Stimulated activated CD8-positive, alpha-beta memory T cell treated with anti-CD3 and anti-CD28 coated beads, Interleukin-4, amount 100 ng/mL, for 1 hour (primary cell): ENCODE measurements at places on chromosomes 1 and 21.

- DNase-seq: no peak
These were observed 158.8 kb downstream of the URB2 start for GRCh38 chr1:229784834-229785233.

GRCh38 chr1:216836316-216836715 lies 113.1 kb upstream of the ESRRG start:
- no peak for DNase-seq

DNA sequence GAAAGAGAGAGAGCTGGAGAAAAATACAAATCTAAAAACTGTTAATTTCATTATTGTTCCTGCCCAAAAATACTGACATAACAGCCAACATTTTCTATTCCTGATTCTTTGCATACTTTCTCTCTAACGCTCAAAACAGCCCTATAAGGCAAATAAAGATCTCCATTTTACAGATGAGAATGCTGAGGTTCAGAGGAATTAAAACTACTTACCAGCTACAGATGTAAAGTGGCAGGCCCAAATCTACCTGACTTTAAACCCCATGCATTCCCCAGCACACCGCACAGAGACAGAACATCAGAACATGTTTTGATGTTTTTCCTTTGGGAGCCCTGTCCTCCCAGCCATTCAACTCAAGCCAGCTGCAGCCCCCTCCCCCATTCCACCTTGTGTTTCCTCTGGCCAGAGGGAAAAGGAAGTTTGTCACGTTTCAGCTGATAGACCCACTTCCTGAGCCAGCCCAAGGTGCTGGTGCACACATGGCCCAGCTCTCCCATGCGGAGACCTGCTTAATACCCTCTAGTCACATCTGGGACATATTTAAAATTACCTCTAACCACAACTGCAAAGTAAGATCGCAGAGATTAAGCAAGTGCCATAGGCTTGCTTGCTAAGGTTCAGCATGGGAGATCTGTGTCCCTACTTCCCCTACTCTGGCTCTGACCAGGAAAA lies 133.1 kb upstream of the NFIA start:
- DNase-seq: no peak

DNA sequence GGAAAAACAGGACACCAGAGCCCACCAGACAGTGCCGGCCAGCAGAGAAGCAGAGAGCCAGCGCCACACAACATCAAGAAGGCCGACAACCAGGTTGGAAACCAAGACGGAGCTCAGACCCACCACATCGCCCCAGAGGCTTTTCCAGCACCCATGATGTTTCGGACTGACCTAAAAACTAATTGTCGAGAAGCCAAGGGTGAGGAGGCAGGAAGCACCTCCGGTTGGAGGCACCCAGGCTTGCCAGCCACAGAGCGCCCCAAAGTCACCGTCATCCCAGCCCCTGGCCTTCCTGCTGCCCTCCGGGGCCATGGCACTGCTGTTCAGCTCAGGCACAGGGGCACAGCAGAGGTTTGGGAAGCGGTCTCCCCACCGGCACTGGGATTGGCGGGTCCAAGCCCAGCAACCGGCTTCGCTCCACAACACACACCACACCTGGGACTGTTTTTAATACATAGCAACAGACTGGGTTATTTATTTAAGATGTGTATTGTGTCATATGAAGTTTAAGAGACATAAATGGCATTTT lies 67.2 kb downstream of the SLC37A1 start:
- DNase-seq: no peak

- no peak for DNase-seq
These were observed 7.8 kb upstream of the P3R3URF start for GRCh38 chr1:46183926-46184557.

DNA sequence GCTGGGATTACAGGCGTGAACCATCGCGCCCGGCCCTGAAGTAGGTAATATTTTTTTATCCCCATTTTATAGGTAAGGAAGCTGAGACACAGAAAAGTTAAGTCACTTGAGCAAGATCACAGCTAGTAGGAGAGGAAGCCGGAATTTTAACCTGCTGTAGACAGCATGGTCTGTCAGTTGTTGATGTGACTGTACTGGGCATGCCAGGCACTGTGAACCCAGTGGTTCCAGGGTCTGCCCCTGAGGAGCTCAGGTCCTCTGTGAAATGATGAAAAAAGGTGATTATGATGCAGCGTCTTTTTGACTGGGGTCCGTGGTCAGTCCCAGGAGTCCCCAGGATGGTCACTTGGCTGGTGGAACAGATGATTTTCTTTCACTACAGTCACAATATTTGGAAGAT lies 16.7 kb upstream of the FABP3 start:
- DNase-seq: no peak

DNA sequence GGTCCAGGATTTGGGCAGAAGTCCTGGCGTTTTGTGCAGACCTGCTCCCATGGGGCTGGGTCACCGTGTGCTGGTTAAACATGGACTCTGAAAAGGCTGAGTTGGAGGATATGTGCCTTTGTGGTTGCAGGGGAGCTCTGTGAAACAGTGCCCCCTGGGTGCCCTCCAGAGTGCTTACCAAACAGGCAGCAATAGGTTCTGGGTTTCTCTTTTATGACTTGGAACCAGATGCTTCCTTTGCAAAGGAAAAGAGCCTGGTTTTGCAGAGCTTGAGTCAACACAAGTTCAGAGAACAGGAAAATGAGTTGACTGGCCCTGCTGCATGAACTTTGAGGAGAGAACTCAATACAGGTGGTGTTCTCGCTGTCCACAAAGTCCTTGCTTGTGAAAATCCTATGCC lies 288.9 kb downstream of the TM2D1 start:
- DNase-seq: no peak

GRCh38 chr1:22709227-22709626 lies 1.4 kb upstream of the EPHB2 start:
- DNase-seq: no peak

DNA sequence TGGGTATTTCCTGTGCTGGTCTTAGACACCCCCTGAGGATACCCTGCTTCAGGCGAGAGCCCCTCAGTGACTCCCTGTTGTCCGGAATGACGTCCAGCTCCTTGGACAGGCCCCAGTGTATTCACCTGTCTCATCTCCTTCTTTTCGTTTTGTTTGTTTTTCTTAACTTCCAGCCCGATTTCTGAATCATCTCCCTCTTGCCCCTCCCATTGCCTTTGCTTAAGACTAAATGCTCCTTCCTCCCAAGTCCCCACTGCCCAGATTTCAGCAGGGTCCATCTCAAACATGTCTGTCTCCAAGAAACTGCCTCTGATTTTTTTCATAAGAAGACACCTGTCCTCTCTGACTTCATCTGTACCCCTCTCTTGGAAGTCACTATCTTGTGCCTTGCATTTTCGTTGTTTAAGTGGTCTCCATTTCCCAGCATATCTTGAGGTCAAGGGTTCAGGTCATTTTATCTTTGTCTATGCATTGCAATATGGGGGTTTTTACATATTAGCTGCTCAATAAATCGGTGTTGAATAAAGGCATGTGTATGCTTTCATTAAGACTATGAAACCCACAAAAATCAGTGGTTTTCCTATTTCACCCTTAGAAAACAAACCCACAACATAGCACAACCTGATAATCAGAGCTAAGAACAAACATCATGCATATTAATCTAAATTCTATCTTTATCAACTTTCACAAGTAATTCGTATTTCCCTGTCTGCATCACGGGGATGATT lies 58.4 kb upstream of the LGALS8 start:
- DNase-seq: no peak

GRCh38 chr1:174556392-174556791 lies 108.6 kb downstream of the GPR52 start:
- no peak for DNase-seq

- peak; percentile 58 for DNase-seq
These were observed 8.0 kb upstream of the COL6A1 start for GRCh38 chr21:45973475-45974072.

GRCh38 chr1:233844692-233845091 lies 59.8 kb upstream of the SLC35F3 start:
- DNase-seq: no peak

DNA sequence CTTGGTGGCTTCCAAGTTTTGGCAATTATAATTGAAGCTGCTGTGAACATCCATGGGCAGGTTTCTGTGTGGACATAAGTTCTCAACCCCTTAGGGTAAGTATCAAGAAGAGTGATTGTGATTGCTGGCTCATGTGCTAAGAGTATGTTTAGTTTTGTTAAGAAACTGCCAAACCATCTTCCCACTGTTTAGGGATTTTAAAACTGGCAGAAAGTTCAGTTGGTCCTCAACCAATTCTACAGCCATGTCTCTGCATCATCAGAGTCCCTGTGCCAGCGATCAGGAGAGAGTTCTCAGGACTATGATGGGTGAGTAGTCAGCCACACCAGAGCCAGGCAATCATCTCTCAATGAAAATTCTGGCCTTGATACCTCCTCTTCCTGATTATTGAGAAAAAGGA lies 193.8 kb downstream of the ZC3H11B start:
- DNase-seq: no peak

DNA sequence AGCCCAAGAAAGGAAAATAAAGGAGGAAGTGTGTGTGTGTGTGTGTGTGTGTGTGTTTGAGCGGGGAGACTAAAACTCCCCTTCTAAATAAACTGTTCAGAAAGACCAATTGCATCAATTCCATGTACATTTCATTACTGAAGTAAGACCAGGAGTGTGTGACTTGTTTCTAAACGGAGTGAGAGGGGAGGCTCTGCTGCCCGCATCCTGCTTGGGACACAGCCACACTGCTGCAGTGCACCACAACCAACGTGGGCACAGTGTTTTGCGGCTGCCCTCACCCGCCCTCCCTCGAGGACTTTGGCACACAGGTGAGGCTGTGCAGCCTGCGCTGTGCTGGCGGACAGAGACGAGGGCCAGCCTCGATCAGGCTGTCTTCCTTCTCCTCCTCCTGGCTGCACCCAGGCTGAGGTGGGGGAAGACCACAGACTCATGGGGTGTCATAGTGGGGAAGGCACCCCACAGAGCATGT lies 31.0 kb upstream of the H6PD start:
- DNase-seq: no peak

DNA sequence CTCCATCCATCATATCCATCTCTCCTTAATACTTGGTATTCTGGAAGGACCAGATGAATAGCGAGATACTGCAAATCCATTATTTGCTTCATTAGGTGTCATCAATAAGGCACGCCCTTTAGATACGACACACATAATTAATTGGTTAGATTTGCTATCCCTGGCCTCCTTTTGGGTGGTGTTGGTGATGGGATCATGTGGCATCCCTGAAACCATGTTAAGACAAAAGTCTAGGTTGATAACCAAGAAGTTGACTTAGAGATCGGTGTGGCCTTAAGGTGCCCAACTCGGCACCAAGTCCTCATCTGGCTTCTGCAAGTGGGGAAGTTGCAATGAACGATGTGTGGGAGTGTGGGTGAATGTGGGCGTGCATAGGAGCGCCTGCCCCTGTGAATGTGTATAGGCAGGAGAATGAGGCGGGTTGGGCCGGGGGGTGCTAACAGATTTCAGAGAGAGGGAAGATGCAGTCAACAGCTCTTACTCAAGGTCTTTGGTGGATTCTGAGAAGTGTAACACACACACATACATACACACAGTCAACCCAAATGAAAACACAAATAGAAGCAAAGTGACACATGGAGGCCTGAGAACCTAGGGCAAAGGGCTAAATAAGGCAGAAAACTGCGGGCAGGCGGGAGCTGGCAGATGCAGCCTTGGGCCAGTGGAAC lies 415.7 kb upstream of the ESRRG start:
- no peak for DNase-seq

DNA sequence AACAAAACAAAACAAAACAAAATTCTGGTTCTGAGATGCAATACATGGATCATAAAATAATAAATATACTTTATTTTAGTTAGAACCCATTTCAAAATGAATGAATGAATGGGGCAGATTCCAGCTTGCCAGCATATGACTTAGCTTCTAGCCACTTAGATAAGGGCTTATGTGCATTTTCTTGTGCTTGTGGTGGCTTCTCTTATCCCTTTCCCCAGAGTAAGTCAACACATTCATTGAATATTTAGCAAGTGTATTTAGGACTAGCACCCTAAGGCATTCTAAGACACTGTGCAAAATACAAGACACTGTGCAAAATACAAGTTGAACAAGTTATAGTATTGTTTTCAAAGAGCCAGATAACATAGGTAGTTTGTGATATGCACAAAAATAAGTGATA lies 4.7 kb downstream of the ADIPOR1 start:
- no peak for DNase-seq

GRCh38 chr1:14440731-14441130 lies 157.8 kb upstream of the KAZN start:
- no peak for DNase-seq

GRCh38 chr1:173473599-173474011 lies 3.5 kb upstream of the PRDX6 start:
- no peak for DNase-seq

GRCh38 chr1:193181536-193181935 lies 4.9 kb downstream of the B3GALT2 start:
- DNase-seq: no peak

GRCh38 chr1:10765734-10766478 lies 30.5 kb downstream of the CASZ1 start:
- no peak for DNase-seq

DNA sequence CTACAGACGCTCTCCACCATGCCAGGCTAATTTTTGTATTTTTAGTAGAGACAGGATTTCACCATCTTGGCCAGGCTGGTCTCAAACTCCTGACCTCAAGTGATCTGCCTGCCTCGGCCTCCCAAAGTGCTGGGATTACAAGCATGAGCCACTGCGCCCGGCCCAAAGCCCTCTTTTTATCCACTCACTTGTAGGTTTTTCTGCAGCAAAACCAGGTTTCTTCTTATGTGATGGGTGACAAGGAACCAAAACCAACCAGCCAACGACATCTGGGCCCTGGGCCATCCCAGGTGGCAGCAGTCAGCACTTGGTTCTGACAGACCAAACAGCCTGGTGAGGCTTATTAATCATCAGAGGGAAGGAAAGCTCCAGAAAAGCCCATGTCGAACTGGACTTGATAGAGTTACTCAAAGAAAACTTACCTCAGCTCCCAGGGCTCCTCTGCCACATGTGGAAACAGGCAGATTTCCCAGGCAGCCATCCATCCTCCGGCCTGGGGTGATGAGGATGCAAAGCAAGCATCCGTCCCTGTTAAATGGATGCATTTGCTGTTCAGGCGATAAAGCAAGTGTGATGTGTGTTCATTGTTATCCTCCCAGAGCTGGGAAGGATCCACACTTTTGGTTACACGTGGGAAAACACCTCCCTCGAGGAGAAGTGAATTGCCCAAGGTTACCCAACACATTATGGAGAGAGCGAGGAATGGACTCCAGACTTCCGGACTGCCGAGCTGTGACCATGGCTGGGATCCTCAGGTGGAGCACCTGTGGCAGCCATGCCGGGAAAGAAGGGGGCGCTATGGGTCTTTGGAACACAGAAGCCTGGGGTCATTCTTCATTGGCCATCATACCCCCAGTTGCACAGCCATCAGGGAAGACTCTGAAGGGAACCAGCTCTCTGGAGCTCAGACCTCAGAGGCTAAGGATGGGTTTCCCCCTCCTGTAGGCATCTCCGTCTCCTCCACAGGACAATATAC lies 118.8 kb downstream of the HUNK start:
- DNase-seq: no peak
